SK-MEL-5 (cell line): ENCODE measurements at places on chromosomes 3 and 15. TPM values are rescaled to one million over a fixed set of nuclear protein-coding genes. Genes with fewer than 3 reads are reported as not detected.
A peak's percentile ranks its signal among the peaks of the same experiment; 100 is the strongest.

GRCh38 chr15:35557012-35557411 is 11.0 kb upstream of the DPH6 start:
- no peak for DNase-seq

DNA sequence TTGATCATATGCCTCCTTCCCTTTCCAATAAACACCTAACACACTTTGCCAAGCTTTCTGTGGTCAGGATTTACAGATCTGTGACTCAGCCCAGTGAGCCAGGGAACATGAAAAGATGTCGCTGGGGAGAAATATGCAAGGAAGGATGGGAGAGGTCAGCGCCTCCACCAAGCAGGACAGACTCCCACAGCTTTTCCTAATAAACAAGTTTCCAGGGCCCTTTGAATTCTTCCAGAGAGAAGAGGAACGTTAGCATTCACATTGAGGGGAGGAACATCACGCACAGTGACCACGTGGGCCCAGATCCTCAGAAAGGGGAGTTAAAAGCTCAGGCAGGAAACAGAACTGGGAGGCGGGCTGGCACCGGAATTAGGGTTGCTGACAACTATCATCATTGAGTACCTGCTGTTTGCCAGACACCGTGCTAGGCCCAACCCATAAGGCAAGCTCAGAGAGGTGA is 33.3 kb upstream of the MRPS22 start:
- no peak for DNase-seq

- DNase-seq, result no peak
Observed at GRCh38 chr3:185940951-185941350, 3.1 kb upstream of the TRA2B start.

DNA sequence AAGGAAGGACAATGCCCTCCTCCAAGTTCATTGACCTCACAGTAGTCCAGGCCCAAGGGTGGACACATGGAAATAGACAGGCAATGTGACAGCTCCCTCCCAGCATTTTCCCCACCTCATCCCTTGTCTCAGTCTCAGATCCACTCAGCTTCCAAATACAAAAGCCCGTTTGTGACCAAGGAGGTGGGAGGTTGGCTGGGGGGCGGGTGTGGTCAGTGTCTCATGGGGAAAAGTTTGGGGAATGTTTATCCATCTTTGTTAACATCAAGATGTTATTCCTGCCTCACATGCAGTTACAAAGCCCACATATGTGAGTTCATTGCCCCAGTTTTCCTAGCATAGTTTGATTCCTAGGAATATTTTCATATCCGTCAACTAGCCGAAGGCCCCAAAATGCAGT is 338.5 kb upstream of the PPP2R3A start:
- no peak for DNase-seq

The ALG3 gene
- 96.6 and 100 TPM in 2 replicates for total RNA-seq

The PLXNB1 gene
- total RNA-seq, result 4.9 and 7.4 TPM in 2 replicates

The GOLGA6D gene
- not detected in 2 replicates for total RNA-seq

- peak; percentile 28 for DNase-seq
Observed at GRCh38 chr15:70259028-70259424, 161.3 kb upstream of the TLE3 start.

The WDR93 gene
- total RNA-seq, result 0.19 TPM in 1 of 2 replicates, not detected in the other

DNA sequence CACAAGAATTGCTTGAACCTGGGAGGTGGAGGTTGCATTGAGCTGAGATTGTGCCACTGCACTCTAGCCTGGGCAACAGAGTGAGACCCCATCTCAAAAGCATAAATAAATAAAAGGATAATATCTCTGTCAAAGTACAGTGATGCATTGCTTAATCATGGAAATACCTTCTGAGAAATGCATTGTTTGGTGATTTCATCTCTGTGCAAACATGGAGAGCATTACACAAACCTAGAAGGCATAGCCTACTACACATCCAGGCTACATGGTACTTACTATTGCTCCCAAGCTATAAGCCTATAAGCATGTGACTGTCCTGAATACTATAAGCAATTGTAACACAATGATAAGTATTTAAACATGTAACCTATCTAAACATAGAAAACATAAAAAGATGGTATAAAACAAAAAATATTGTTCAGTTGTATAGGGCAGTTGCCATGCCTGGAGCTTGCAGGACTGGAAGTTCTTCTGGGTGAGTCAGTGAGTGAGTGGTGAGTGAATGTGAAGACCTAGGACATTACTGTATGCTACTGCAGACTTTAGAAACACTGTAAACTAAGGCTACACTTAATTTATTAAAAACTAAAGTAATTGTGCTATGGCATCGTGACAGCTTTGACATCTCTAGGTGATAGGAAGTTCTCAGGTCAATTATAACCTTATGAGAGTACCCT is 93.6 kb upstream of the SNRPN start:
- DNase-seq, result no peak

GRCh38 chr3:56458496-56459103 is 9.7 kb downstream of the ERC2 start:
- DNase-seq, result no peak

The TGM4 gene
- total RNA-seq, result not detected in 2 replicates

GRCh38 chr15:94105760-94106159 is 125.6 kb upstream of the MCTP2 start:
- DNase-seq, result no peak

The LRRC2 gene
- total RNA-seq, result not detected in 2 replicates

- DNase-seq, result no peak
Observed at GRCh38 chr15:47588958-47589357, 128.3 kb upstream of the SEMA6D start.

DNA sequence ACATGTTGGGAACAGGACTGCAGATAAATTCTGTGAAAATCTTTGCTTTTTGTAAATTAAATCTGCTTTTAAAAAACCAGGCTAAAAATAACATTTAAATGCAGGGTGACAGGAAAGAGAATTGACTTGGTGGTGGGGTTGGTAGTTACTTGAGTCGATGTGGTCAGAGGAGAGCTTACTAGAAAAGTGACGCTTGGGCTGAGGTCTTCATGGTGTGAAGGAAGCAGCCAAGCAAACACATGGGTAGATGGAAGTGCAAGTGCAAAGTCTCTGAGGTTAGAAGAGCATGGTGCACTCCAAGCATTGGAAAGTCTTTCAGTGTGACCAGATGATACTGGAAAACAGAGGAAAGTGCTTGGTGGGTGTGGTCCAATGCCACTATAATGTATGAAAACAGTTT is 86.4 kb upstream of the THBS1 start:
- no peak for DNase-seq

DNA sequence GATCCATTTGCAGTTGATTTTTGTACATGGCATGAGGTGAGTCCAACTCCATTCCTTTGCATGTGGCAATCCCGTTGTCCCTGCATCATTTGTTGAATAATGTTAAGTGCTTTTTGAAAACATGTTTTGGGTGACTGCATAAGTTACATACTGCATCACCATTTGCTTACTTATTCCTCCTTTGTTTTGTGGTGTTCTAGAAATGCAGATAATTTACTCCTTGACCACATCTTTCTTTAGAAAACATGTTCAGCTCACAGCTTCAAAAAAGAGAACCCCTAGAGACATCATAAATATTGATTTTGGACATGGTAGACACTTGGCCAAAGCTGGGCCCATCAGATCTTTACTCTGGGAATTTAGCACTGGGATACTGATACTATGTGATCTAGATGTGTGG is 135.3 kb upstream of the DAZL start:
- no peak for DNase-seq

DNA sequence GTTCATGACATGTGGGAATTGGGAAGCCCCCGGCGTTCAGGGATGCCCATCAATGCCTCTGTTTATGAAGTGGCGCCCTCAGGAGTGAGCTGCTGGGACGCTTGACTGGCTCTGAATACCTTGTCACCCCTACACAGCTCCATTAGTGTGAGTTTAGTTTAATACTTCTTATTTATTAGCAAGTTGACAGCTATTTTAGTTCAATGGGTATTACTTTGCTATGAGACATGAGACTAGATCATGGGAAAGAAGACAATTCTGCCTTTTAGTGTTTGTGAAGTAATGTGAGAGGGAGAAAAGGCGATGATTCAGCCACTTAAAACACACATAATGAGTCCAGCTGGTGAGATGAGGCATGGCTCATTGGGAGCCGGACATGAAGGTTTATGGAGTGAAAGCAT is 678.5 kb downstream of the NR2F2 start:
- no peak for DNase-seq

DNA sequence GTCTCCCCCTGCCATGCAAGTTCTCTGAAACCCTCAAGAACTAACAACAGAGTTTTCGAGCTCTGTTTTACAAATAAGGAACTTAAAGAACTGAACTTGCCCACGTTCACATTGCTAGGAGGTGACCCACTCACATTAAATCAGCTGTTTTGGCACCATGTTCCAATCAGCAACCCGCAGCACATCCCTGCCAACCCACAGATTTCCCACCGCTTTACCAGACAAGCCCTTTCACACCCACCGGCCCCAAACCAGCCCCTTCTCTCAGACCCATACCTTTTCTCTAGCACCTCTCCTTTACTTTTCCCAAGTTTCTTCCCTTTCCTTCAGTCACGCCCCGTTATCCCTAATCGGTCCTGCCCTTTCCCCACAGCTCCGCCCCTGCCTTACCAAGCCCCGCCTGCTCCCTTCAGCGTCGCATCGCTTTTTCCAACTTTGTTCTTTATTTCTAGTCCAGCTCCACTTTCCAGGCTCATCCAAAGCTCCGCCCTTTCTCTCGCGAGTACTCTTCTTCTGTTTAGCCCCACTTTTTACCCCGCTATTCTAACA is 804 bp upstream of the BRPF1 start:
- no peak for DNase-seq

- no peak for DNase-seq
Observed at GRCh38 chr15:55197362-55197705, 593 bp upstream of the RSL24D1 start.

The ZKSCAN7 gene
- total RNA-seq, result 1.1 and 2.1 TPM in 2 replicates

DNA sequence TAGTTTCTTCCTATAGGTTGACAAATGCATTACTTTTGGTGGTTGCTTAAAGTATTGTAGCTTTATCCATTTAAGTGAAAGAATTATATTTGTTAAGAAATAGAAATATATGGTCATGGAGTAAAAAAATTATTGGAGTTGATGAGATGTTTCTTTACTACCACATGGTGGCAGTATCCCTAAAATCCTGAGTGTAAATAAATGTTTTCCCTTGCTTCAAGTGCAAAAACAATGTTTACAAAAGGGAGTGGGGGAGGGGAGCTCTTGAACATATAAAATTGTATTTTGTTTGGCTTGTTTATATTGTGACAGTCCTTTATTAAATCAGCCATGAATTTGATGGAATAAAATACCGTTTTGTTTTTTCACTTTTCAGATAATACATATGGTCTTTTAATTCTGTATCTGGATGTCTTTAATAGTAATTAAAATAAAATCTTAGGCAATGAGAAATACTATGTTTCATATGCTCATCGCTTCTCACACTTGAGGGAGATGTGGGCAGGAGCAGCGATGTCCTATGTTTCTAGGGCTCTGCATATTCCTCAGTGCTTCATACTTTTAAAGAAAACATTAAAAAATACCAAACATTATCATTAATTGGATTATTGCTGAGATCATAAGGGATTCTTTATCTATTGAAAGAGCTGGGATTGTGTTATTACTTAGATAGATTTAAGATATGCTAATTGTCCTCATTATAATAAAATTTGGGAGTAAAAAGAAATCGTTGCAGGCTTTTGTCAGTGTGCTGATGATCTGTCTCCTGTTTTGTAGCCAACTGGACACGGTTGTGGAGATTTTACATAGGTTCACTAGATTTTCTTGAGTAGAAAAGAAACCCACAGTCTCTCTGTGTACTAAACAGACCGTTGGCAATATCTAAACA is 349.7 kb downstream of the TUSC7 start:
- peak; percentile 63 for DNase-seq

The KCNMB2 gene
- total RNA-seq, result not detected in 2 replicates

The MESP2 gene
- 0.13 and 0.27 TPM in 2 replicates for total RNA-seq

- peak; percentile 72 for DNase-seq
Observed at GRCh38 chr3:150495563-150496168, 50.6 kb downstream of the SERP1 start.

The FBXW12 gene
- not detected in 2 replicates for total RNA-seq

The TJP1 gene
- 19.5 and 21.7 TPM in 2 replicates for total RNA-seq

GRCh38 chr3:146166826-146167225 is 5.8 kb upstream of the PLOD2 start:
- DNase-seq, result no peak

GRCh38 chr3:70298385-70298784 is 14.1 kb downstream of the MDFIC2 start:
- DNase-seq, result no peak

DNA sequence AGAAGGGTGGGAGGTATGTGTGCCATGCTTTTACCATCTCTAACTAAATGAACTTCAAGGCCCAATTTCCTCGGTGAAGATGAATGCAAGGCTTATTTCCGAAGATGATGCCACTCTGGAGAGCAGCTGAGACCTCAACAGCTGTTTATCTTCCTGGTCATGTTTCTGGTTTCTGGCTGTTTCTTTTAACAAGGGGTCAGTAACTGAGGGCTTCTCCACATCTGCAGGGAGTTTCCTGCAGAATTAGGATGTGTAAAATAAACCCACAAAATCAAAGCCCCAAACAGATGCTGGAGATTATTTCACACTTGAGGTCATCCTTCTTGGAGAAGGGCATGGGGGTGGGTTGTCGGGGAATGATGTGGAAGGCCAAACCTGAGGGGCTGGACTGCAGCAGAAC is 220.3 kb downstream of the THSD4 start:
- no peak for DNase-seq

- DNase-seq, result no peak
Observed at GRCh38 chr3:122406198-122406597, 9.7 kb downstream of the WDR5B start.
